RWPE1 (cell line): ENCODE measurements at places on chromosomes 7 and 10.

- peak; percentile 27 for DNase-seq
These were observed 75.1 kb downstream of the CRPPA start for GRCh38 chr7:16345979-16346958.

- DNase-seq, result no peak
These were observed 492.7 kb downstream of the DNAJB6 start for GRCh38 chr7:157829491-157829890.

DNA sequence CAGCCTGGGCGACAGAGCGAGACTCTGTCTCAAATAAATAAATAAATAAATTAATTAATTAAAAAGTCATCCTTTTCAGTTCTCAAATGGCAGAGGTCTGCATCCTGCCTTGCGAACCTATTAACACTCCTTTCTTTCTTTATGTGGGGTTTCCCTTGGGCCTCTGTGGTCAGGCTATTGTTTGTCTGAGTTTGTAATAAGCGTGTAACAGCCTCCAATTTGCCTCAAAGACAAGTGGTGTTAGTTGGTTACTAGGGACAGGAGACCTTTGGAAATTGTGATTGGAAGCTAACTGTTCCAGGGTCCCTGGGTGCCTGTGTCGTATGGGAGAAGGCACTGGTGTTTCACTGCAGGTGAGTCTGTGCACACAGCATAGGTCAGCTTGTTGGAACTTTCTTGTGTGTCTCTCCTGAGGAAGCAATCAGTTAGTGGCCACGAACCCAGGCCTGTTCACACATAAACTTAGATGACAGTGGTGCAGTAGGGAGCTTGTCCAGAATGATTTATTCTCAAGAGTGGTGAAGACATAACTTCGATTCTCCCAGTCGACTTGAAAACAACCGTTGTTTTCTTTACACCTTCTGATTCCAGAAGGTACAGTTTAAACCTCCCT, 33.5 kb downstream of the TCF7L2 start:
- DNase-seq, result no peak

DNA sequence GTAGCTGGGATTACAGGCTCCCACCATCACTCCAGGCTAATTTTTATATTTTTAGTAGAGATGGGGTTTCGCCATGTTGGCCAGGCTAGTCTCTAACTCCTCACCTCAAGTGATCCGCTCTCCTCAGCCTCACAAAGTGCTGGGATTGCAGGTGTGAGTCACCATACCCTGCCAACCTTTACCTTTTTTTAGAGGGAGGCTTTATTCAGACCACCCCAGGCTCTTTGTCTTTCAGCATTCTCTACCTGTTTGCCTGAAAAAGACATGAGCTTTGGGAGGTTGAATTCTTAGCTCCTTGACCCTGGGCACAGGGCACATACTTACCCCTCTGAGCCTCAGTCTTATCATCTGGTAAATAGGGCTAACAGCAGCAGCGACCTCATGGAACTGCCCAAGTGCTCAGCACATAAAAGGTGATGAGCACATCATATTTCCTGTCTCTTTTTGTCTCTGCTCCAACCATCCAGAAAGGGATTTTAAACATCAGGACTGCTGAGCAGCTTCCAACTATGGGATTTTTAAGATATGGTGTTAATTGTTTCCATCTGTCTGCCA, 17.0 kb downstream of the FRMPD2 start:
- DNase-seq, result no peak

GRCh38 chr7:131265227-131265626, 62.4 kb upstream of the MKLN1 start:
- no peak for DNase-seq

DNA sequence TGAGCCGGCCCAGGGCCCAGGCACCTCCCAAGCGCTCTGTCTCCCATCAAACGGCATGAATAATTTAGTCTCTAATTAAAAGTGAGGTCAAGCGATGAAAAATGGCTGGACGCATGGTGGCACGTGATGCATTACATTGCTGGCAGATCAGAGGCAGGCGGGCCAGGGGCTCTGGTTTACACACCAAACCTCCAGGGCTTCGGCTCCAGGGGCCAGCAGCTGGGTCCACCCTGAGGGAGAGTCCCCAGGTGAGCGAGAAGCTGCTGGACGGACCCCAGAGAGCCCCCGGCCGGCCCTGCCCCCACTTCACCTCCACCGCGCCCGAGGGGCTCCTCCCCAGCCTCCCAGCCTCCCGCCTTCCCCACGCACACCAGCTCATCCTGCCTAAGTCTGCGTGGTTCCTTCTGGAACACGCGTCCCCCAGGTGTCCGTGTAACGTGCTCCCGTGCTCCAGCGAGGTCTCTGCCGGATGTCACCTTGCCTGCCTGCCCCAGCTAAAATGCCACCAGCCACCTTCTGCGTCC, 23.2 kb downstream of the UNCX start:
- no peak for DNase-seq

GRCh38 chr7:69770613-69771012, 172.3 kb downstream of the AUTS2 start:
- DNase-seq, result no peak
